ENCODE measurements at places on chromosomes 16 and 17.
A peak's percentile ranks its signal among the peaks of the same experiment; 100 is the strongest.

GRCh38 chr17:8119581-8120519, 1.5 kb upstream of the ALOXE3 start:
- peak; percentile 25 for DNase-seq

- no peak for DNase-seq
Measured at GRCh38 chr16:10067835-10068234, 114.4 kb downstream of the GRIN2A start.

DNA sequence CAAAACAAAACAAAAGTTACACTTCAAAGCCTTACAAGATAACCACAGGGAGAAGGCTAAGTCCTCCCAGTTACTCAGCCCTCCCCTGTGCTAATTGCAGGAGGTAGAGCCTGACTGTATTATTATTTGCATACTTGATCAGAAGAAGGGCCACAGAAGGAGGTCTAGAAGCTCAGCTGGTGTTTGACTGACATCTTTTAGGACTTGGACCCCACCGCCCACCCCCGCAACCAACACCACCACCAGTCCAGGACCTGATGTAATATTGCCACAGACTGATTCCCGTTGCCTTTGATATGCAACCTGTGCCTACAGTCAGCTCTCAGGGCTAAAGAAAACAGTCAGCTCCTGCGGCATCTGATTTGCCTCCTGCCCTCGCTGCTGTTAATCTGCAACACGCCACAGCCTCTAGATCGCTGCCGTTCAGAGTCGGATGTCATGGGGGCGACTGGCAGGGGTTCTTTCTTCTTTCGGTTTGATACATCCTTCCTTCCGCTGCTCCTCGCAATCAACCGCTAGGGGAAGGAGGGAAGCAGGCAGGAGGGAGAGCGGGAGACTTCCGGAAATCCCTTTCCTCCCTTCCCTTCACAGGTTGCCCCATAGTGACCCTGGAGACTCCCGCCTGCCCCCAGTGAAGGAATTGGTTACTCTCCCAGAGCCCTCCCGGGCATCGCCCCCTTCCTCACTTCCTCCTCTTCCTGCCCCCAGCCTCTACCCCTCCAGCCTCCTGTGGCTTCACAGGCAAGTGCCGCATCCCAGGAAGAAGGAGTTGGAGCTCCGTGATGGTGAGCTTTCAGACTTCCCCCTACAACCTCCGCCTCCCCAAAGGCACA, 90.5 kb upstream of the SOX9 start:
- peak; percentile 91 for DNase-seq

DNA sequence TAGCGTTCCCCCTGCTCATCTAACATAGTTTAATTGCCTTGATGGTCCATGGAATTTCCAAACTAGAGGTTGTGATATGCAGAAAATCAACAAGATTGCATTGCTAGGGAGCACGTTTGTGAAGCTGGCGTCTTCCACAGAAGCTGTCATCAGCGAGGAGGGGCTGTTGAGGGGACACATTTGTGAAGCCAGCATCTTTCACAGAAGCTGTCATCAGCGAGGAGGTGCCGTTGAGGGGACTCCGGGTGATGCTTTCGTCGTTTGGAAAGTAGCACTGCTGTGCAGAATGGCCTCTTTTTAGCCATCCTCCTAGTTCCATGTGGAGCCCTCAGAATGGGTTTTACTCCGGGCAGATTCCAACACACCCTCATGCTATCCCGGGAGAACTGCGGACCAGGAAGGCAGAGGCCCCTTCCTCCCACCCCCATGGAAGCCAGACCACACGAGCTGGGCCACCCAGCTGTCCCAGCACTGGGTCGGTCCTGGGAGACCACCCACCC, 119.6 kb upstream of the CHMP6 start:
- DNase-seq: no peak

GRCh38 chr16:4053301-4053845, 62.9 kb downstream of the ADCY9 start:
- DNase-seq: peak; percentile 40

- no peak for DNase-seq
Measured at GRCh38 chr17:68662037-68662432, 60.9 kb upstream of the FAM20A start.

- DNase-seq: no peak
Measured at GRCh38 chr16:58628845-58629732, 537 bp downstream of the CNOT1 start.

DNA sequence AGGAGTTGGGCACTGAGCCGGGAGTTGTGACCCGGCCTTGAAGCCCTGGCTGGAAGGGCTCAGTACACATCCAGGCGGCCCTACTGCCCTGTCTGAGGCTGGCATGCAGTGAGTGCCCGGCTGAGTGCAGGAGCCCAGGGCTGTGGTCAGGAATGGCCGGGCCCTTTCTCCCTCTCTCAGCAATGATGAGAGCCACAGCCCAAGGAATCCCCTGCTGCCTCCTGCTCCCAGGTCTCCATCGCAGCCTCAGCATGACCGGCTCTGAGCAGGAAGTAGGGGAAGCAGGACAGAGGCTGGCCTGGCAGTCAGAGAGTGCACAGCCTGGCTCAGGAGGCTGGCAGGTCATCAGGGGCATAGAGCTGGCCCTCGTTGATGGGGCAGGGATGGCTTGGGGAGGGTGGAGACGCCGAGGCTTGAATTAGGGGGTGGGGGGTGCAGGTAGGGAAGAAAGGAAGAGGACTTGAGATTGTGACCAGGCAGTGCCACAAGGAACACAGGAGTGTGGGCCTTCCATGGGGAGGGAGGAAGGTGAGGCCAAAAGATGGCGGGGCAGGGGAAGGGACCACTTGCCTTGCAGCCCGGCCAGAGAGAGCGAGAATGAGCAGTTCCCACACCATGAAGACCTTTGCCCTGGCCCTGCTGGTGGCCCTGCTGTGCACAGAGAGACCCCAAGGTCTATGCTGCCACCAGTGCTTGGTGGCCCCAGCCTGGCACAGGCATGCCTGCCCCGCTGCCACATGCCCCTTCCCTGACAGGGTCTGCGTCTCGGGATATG, 32.1 kb upstream of the KRT17 start:
- no peak for DNase-seq

DNA sequence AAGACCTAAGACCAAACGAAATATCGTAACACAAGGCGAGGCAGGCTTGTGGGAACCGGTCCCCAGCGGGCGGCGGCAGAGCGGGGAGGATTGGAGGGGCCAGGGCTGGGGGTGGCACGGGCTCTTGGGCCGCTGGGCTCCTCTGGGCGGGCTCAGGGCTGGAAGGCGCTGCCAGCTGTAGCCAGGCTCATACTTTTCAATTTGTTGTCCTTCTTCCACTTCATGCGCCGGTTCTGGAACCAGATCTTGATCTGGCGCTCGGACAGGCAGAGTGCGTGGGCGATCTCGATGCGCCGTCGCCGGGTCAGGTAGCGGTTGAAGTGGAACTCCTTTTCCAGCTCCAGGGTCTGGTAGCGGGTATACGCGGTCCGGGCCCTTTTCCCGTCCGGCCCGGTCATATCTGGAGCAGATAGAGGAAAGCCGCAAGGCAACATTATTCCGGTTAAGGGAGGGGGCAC, 1.5 kb downstream of the HOXB5 start:
- DNase-seq: no peak

GRCh38 chr16:72199761-72200337, 27.9 kb upstream of the PMFBP1 start:
- no peak for DNase-seq

DNA sequence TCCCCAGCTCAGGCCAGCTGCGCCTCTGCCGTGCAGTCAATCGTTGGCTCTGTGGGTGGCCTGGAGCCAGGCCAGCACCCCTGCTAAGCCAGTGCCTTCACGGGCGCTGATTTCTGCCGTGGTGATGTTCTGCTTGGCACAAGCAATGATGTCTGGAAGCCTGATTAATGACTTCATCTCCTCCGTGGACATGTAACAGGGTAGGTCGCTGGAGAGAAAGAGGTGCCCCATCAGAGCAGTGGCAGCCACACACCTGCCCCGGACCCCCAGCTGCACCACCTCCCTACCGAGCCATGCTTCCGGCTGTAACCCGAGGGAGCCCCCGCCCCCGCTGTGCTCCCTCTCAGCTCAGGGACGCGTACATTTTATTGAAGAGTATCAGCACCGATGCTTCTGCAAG, 1.9 kb downstream of the ARL16 start:
- DNase-seq: no peak

DNA sequence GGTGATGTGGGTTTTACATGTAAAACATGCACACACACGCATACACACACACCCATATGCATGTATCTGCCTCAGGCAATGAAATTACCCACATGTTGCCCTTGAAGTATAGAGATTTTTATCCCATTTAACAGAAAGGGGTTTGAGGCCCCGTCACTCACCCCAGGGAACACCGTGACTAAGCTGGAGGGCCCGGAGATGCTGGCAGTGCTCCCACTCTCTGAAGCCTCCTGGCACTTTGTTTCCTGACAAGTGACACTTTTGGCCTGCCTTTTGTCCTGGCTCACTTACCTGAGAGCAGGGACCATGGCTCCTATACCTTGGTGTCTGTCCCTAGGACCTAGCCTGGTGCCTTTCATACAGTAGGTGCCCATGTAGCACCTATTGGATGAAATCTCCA, 50.0 kb upstream of the TNRC6C start:
- no peak for DNase-seq

- peak; percentile 17 for DNase-seq
Measured at GRCh38 chr17:52648995-52649394, 490.5 kb upstream of the CA10 start.

- DNase-seq: no peak
Measured at GRCh38 chr16:49499869-49500610, 126.4 kb downstream of the C16orf78 start.

DNA sequence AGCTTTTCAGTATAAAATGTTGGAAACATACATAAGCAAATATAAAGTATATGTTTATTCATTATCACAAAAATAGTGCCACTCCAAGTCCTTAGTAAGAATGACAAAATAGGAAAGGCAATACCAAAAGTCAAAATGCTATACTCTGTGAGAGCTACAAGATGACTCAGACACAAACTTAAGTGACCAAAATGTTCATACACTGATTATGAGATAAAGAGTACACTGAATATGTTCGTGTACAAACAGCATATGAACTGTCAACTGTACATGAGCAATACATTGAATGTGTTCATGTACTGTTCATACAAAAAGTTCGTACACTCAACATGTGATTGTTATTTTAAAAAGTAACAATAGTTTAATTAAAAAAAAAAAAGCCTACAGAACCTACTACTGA, 103.3 kb downstream of the CA4 start:
- no peak for DNase-seq

DNA sequence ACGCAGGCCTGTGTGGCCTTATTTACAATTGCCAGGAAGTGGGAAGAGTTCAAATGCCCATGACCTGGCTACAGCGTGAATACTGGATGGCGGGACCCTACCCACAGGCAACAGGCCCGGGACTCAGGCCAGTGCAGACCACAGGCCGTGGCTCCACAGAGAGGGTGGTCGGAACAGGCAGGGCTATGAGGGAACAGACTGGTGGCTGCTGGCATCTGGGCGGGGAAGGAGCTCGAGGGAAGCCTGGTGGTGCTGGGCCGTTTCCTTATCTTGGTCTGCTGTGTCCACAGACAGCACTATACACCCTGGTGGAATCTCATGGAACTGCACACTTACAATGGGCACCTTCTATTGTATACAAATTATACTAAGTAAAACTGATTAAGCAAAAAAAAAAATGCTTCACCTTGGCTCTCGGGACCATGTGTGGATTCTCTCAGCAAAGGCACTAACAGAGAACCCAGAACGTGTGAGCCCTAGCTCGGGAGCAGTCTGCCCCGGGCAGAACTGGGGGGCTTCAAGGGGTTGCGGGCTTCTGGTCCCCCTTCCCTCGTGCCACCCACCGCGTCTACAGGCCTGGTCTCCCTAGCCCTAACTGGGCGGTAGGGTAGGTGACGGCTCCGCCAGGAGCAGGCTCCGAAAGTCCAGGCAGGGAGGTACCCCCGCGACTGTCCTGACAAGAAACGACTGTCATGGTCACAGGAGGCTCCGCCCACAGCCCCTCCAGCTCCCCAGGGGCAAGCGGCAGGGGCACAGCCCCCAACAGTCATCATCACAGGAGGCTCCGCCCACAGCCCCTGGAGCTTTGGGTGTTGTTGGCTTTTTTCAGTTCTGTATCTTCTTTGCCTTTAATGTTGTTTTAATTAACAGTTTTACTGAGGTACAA, 21.8 kb downstream of the CEP131 start:
- DNase-seq: peak; percentile 64

DNA sequence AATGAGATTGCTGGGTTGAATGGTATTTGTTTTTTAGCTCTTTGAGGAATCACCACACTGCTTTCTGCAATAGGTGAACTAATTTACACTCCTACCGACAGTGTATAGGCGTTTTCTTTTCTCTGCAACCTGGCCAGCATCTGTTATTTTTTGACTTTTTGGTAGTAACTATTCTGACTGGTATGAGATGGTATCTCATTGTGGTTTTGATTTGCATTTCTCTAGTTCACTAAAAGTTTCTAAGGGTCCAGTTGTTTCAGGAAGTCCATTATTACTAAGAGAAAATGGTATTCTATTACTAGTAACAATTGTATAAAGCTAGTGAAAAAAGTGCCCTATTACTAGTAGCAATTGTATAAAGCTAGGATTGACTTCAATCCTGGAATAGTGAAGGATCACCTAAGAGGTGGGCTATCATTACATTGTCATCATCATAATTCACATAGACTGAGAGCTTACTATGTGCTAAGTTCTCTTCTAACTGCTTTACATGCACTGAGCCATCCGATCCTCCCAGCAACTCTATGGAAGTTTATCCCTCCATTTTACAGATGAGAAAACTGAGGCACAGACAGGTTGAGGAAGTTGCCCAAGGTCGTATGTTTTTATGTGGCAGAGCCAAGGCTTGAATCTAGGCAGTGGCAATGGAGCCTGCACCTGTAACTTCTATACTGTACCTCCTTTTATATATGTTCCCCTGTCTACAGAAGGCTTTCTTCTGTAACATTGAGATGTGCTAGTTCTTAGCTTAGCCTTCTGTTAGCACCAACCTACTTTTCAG, 13.4 kb upstream of the SMIM36 start:
- no peak for DNase-seq

All from urothelium cell line (cell line).